ENCODE measurements at places on chromosomes 7 and 10. TPM values are rescaled to one million over a fixed set of nuclear protein-coding genes. Genes with fewer than 3 reads are reported as not detected.

Gene ADGRA1
- total RNA-seq: 0.12 TPM

Gene CHN2
- not detected for total RNA-seq

Gene CTAGE8
- total RNA-seq: not detected

Gene ECHDC3
- total RNA-seq: 9.2 TPM

Gene TEX36
- total RNA-seq: not detected

Gene SFRP5
- total RNA-seq: 1.5 TPM

Gene CREB5
- total RNA-seq: 3.5 TPM

Gene LLCFC1
- total RNA-seq: not detected

Gene TYW1
- 14.9 TPM for total RNA-seq

Gene MALRD1
- not detected for total RNA-seq

Gene PIP
- 0.71 TPM for total RNA-seq

Gene HOXA9
- 0.32 TPM for total RNA-seq

Gene CTAGE4
- not detected for total RNA-seq

Gene OR2A7
- total RNA-seq: not detected

Gene ASB15
- total RNA-seq: not detected

Gene ELOVL3
- 0.38 TPM for total RNA-seq

Gene SYPL1
- 89.4 TPM for total RNA-seq

Gene NEUROG3
- not detected for total RNA-seq

Gene CASTOR2
- 4.3 TPM for total RNA-seq

Gene PNLIPRP3
- not detected for total RNA-seq

Gene CHRM2
- total RNA-seq: not detected

Gene CALD1
- total RNA-seq: 93.1 TPM

Gene MRPS33
- 108 TPM for total RNA-seq

Gene ZNF487
- total RNA-seq: 3.2 TPM

Gene ATG9B
- 0.55 TPM for total RNA-seq

Gene SVOPL
- total RNA-seq: not detected

Gene IL6
- total RNA-seq: 1.9 TPM

Gene CPA2
- not detected for total RNA-seq

Gene PCLO
- 1.2 TPM for total RNA-seq

Gene FAM237B
- total RNA-seq: not detected

Gene RPEL1
- not detected for total RNA-seq

Gene SPDYE5
- not detected for total RNA-seq

Gene COL17A1
- total RNA-seq: 1.9 TPM

Gene ADARB2
- total RNA-seq: not detected

Gene PDE1C
- 3.3 TPM for total RNA-seq

Gene PROSER2
- total RNA-seq: 26.6 TPM

Gene SLC26A5
- not detected for total RNA-seq

Gene SPDYE9
- total RNA-seq: not detected

Gene CRYGN
- not detected for total RNA-seq

Gene TRA2A
- total RNA-seq: 88.0 TPM

Gene EEF1AKMT2
- 18.9 TPM for total RNA-seq

Gene WDR86
- total RNA-seq: not detected

Gene FAM131B
- total RNA-seq: 0.43 TPM

Gene SEMA4G
- 7.1 TPM for total RNA-seq

Gene H2BK1
- total RNA-seq: not detected

Gene SPDYE8
- total RNA-seq: not detected

Gene AKR1C2
- total RNA-seq: 4,029 TPM

Gene CARD11
- total RNA-seq: 1.3 TPM

Gene PAPOLB
- total RNA-seq: not detected

Gene SAMD9
- 5.9 TPM for total RNA-seq

Gene HABP2
- 0.12 TPM for total RNA-seq

Gene XRCC2
- 4.5 TPM for total RNA-seq

Gene SPDYE2
- total RNA-seq: not detected

Gene GFRA1
- 7.4 TPM for total RNA-seq

Gene ARL5B
- total RNA-seq: 2.6 TPM

Gene CLDN3
- 3.9 TPM for total RNA-seq
